ENCODE measurements at places on chromosomes 3 and 15. TPM values are rescaled to one million over a fixed set of nuclear protein-coding genes. Genes with fewer than 3 reads are reported as not detected.

The CX3CR1 gene
- total RNA-seq = 0.60 TPM

The PRTG gene
- total RNA-seq = not detected

The ABI3BP gene
- not detected for total RNA-seq

The ATP10A gene
- total RNA-seq = 57.9 TPM

The FOXL2NB gene
- not detected for total RNA-seq

The RFX7 gene
- 33.8 TPM for total RNA-seq

DNA sequence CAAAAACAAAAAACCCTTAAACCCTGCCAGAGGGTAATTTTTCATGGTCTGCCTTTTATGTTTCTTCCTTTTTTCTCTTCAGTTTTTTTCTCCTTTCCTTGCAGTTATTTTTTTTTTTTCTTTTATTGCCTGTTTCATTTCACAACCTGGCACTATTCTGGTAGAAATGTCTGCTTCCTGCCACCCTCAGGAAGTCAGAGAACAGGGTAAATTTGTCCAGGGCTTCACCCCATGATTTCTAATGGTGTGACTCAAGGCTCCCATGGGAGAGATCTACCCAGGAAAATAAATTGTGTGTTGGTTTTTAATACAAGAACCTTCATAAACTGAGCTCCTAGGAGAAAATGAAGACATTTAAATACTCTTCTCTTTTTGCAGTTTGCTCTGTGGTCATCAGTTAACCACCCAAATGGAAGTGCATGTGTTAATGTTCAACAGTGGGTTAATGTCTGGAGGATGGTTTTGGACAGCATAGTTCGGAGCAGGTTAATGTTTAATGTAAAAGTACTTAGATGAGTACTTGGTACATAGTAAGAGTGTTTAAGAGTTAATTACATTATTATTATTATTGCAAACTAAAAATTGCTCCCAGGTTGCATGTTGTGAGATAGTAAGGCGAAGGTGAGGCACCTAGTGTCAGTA lies 45.9 kb downstream of the CGNL1 start:
- no peak for DNase-seq

GRCh38 chr3:69454204-69454787 lies 68.4 kb upstream of the FRMD4B start:
- no peak for DNase-seq

GRCh38 chr15:77541421-77542181 lies 91.1 kb downstream of the LINGO1 start:
- DNase-seq = no peak

GRCh38 chr3:37722477-37722876 lies 139.2 kb upstream of the CTDSPL start:
- no peak for DNase-seq

GRCh38 chr15:67039384-67040075 lies 25.9 kb upstream of the SMAD3 start:
- DNase-seq = no peak

DNA sequence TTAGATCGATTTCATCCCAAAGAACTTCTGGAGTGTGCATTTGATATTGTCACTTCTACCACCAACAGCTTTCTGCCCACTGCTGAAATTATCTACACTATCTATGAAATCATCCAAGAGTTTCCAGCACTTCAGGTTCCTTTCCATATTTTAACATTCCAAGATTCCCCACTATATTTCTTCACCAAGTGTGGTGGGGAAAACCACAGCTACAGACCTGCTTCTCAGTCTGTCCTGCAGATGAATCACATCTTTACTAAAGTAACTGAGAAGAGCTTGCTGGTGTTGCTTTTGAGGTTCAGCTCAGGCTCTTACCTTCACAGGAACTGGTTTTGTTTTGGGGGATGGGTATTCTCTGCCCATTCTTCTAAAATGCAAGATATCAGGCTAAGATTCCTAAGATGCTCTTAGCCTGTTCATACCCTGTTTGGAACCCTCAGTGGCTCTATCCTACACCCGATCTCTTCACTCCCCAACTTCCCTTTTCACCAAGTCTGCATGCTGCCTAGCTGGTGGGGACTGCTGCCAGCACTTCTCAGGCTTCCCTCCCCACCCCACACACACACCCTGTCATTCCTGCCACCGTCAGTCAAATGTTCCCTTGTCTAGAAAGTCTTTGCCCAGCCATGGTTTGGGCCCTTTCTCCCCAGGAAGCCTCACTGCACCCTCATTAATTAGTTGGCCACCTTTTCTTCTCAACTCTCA lies 30.8 kb downstream of the SRP14 start:
- no peak for DNase-seq

DNA sequence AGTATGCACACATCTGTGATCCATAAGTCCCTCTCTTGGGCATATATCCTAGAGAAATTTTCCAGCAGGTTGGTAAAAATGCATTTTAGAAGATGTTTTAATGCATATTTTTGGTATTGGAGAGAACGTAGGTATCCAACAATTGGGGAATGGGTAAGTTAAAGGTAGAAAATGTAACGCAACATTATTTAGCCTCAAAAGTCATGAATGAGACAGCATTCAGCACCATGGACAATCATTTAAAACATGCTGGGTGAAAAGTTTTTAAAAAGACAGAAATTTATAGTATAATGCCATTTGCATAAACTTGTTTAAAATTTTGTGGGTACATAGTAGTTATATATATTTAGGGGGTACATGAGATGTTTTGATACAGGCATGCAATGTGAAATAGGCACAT lies 43.4 kb downstream of the TRIM69 start:
- DNase-seq = no peak

DNA sequence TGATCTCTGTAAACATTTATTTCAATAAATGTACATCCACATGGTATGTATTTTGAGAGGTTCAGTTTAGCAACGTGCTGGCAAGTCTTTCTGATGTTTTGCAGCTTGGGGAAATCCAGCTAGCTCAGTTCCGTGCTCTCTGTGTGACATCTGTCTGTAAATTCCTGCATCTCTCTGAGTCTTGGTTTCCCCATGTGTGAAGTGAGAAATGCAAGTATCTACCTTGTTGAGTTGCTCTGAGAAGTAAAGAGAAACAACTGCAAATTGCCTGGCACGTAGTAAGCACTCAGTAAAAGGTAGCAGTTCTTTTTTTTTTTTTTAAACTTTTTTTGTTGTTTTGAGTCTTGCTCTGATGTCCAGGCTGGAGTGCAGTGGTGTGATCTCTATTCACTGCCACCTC lies 30.2 kb upstream of the MORF4L1 start:
- DNase-seq = no peak

- DNase-seq = no peak
Measured at GRCh38 chr3:129747136-129747535, 140.7 kb upstream of the PLXND1 start.

DNA sequence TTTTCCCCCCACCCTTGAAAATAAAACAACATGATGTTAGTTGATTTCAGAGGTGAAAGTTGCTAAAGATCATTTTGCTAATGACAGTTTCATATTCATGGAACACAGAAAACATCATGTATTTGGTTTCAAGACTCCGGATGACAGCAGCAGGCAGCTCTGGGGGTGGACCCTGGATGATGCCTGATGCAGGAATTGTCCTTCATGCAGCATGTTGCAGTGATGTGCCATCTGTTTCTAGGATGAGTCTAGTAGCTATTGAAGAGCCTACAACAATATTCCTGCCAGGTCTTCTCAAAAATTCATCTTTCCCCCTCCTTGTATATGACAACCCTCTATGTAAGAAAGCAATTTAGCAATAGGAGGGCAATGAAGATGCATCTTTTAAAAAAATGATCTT lies 108.3 kb downstream of the SV2B start:
- DNase-seq = no peak

DNA sequence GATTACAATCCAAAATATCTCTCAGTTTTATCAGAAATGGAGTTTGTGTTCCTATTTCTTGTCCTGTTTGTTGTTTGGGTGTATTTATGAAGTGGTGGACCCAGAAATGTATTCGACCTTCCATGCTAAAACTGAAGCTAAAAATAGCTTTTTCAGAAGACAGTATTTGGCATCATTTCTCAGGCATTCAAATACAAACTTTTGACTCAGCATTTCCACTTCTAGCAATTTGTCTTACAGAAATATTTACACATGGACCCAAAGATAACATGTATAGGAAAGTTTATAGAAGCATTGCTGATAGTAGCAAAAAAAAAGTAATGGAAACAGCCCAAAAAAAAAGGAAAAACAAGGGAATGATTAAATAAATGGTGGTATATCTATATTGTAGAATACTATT lies 156.3 kb downstream of the HCN4 start:
- DNase-seq = no peak
